Stimulated activated CD8-positive, alpha-beta memory T cell treated with anti-CD3 and anti-CD28 coated beads, Interleukin-7, amount 100 ng/mL, for 48 hours (primary cell): ENCODE measurements at places on chromosomes 3 and 15.
A peak's percentile ranks its signal among the peaks of the same experiment; 100 is the strongest.

GRCh38 chr3:195258449-195259153 is 12.4 kb downstream of the XXYLT1 start:
- no peak for DNase-seq

GRCh38 chr3:55000953-55001352 is 73.1 kb upstream of the LRTM1 start:
- DNase-seq = no peak

GRCh38 chr3:71580636-71581456 is 2.7 kb downstream of the FOXP1 start:
- no peak for DNase-seq

DNA sequence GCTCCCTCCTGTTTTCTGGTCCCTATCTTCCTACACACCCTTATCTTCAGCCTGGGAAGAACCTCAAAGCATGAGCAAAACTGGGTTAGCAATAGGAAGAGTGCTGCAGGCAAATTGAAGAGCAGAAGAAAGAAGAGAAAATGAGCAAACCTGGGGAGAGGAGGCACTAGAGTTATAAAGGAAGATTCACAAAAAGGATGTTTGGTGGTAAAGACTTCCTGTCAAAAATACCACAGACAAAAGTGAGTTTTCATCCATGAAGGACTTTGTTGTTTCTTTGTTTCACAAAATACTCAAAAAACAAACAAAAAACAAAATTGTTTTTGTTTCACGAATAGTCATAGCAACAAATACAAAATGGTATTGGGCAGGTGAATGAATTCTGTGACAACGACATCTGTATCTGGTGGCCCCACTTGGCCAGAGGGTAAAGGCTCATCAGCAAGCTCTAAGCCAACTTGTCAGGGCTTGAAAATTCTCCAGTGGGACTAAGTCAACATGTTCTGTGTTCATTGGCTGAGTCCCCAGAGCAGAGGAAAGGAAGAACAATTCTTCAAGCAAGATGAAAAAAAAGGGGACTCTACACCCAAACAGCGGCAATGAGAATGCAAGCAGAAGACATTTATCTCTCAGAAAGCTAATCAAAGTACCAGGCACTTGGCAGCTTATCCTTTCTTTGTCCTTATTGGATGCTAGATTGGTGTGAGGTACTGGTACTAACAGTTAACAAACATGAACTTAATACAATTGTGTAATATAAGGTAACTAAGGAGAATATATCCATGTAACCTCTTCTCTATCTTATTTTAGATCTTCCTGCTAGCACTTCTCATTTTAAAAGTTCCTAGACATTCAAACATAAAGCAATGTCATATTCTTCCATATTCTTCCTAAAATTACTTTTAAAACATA is 9.7 kb downstream of the ATP8B4 start:
- DNase-seq = no peak

DNA sequence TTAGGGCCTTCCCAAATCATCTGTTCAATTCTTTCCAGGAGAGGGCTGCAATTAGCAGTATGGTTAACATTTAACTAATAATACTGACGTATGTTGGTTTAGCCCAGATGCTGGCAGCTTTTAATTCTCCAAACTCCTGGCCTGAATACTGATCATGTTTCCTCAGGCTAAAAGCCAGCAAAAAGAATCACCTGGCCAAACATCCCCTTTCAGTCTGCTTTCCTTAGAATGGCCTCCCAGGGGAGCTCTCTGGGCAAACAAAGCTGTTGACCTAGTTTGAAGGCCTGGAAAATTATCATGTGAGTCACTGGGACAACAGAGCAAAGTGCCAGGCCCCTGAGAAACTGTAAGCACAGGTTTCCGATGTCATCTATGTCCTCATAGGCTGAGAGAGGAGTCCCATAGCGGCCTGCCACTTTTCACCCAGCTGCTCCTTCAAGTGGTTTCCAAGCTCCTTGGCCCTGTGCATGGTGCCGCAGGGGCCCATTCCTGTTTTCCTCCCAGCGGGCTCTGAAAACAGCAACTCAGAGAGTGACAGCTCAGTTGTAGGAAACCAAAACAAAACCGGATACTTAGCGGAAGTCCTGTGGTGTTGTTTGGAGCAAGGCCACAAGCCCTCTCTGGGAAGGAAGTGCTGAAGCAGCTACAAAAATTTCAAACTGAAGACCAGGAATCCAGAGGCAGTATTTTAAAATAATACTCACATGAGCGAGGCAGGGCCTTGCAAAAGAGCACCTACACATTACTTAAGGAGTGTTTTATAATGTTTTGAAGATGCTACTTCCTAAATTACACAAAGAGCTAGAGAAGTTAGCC is 36.5 kb upstream of the RAB11A start:
- DNase-seq = peak; percentile 17

DNA sequence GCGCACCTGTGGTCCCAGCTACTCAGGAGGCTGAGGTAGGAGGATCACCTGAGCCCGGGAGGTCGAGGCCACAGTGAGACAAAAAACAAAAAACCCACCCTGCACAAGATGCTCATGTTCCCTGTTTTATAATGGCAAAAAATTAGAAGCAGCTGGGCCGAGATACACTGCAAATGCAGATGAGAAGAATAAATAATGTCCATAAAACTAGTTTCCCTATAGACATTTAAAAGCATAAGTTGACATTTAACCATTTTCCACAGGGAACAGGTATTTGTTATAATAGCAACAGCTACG is 537 bp upstream of the SCAP start:
- DNase-seq = no peak

DNA sequence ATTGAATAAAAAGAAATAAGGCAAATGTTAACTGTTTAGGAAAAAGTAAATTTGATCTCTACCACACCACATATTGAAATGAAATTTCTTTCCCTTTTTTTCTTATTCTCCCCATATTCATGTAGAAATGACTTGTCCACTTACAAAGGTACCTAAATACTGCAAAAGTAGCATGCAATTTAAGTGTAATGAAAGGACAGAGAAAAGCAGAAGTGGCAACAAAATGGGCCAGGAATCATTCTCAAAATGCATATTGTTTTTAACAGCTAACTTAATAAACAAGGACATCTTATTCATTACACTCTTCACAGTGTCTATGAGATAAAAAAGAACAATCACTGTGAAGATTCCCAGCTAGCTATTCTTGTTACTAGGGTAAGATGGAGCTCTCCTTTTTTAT is 40.6 kb upstream of the FGF7 start:
- no peak for DNase-seq

DNA sequence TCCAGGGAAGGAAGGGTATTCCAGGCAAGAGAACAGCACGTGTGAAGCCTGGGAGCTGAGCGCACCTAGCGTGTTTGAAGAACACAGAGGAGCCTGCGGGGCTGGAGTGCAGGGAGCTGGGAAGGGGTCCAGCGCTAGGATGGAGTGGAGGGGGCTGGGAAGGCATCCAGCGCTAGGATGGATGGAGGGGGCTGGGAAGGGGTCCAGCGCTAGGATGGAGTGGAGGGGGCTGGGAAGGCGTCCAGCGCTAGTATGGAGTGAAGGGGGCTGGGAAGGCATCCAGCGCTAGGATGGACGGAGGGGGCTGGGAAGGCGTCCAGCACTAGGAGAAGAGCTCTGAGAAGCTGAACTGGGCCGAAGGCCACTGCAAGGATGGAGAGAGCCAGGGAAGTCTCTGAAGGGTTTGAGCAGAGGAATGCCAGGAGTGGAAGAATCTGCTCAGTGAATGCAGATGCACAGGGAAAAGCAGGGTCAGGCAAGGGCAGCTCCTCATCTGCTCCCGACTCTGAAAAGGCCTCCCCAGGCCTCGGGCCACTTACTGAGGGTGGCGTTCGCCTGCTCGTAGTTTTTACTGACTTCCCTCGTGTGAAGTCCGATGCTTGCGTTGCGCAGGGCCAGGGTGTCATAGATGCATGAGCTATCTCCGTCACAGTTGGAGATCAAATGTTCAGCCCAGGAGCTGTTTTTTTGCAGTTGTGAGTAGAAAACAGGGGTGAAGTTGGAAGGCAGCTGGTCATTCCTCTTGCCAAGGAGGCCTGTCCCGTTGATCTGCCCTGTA is 39.8 kb downstream of the MUC20 start:
- DNase-seq = no peak

GRCh38 chr3:13578251-13578650 is 29.3 kb downstream of the FBLN2 start:
- no peak for DNase-seq

DNA sequence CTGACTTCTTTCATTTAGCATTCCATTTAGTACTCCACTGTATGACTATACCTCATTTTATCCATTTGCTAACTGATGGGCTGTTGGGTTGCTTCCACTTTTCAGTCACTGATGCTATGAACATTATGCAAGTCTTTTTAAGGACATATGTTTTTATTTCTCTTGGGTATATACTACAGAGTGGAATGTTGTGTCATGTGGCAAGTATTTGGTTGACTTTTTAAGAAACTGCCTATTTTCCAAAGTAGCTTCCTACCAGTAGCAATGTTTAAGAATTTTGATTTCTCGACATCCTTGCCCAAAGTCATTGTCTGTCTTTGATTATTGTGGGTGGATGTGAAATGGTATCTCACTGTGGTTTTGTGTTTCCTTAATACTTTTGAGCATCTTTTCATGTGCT is 110.1 kb upstream of the TPM1 start:
- DNase-seq = no peak

DNA sequence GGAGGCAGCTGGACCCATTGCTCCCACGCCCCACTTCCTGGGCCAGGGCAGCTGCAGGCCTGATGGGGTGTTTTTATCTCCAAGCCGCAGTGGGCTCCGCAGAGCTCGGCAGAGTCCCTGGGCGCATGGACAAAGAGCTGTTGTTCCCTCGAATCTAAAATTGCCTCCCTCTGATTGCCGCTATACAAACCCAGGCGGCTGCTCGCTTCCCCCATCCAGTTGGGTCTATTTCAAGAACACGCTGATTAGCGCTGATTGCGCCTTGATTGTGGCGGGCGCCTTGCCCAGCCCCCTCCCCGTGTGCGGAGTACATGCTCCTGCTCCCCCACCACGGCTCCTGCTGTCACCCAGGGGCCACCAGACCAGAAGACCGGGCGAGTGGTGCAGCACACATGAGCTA is 43.4 kb upstream of the SLC6A1 start:
- DNase-seq = no peak

DNA sequence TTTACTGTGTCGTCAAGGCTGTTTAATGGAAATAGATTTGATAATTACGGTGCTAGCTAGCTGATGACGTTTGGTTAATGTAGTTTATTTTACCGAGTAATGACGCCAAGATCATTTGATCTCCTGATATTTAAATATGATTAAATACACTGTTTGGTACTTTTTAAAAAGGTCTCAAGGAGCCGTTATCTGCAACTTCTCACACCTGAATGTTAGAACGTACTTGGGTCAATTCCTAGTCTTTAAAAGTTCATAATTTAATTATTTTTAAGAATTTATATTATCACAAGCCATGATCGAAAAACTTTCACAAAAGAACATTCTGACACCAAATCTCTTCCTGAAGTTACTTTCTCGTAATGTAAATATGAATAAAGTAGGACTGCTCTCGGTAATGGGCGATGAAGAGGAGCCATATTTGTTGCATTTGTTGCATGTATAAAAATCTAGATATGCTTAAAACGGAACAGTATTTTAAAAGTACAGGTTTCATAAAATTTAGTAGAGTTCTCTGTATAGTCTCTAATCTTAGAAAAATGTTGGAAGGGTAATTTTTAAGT is 16.2 kb upstream of the CHD2 start:
- no peak for DNase-seq

DNA sequence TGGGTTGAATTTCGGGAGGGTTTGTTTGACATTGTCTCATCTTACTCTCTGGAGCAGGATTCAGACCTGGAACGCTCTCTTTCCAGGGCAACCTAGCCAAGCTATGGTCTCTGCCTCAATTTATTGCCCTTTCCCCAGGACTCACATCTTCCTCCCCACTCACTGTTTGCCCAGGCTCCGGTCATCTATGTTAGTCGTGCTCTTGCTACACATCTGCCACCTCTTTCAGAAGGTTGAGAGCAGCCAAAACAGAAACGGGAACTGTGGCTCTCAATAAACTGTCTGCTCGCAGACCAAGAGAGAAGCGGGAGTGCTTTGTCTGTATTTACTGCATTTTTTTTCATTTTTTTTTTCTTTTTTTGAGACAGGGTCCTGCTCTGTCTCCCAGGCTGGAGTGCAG is 81.6 kb downstream of the ST6GAL1 start:
- DNase-seq = no peak

DNA sequence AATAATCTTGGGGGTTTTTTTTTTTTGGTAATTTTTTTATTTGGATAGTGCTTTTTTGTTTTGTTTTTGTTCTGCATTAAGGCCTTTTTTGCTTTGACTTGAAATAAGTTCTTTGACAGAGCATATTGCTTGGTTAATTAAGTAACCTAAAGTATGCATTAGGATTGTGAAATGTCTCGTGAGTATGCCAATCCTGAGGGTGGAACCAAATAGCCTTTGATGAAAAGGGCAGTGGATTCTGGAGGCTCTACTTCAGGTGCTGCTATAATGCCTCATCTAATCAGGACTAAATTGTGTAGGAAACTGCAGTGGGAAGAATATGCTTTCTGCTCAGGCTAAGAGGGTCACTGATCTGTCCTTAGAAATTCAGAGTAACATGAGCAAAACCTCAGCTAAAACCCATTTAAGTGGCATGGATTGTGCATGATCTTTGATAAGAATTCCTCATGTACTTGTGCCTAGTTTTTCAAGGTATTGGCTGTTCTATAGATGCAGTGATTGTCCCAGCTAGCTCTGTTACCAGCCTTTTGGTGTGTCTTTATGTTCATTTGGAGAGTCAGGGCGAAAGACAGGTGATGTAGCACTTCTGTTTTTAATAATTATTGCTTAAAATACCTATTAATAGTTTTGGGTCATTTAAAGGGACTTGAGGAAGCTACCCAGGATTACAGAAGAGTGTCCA is 15.4 kb downstream of the CDV3 start:
- no peak for DNase-seq

GRCh38 chr3:166388321-166388720 is 551.1 kb upstream of the BCHE start:
- no peak for DNase-seq

DNA sequence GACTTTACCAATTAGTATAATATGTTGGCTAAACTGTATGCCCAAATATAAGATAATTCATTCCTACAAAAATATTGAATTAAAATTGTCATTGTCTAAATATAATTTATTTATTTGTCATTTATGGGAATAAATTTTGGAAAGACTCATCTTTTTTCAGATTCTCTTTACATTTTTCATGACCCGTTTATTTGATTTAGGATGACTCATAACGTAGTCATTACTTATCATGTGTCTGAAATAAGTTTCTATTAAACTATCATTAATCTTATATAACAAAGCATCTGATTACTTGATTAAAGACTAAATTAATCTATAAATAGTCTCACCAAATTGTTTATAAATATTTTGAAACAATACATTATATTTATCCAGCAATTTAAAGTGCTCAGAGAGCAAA is 516.6 kb downstream of the CADM2 start:
- no peak for DNase-seq

- no peak for DNase-seq
Observed at GRCh38 chr15:91950631-91951329, 97.3 kb downstream of the SLCO3A1 start.

- DNase-seq = no peak
Observed at GRCh38 chr3:142615171-142615570, 19.0 kb downstream of the PLS1 start.

DNA sequence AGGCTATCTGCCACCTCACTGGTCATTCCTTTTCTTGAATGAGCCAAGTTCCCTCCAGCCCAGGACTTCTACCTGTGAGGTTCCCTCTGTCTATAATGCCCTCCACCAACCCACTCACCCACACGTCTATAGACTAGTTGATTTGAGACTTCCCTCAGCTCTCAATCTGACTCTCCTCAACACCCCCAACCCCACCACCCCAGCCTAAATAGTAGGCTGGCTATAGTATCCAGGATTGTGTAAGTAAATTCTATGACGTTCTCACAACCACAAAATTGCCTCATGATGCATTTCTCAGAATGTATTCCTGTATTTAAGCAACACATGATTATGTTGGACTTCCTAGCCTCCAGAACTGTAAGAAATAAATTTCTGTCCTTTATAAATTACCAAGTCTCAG is 2.2 kb downstream of the PLSCR1 start:
- DNase-seq = no peak
